ENCODE measurements at places on chromosomes 5 and 9.

GRCh38 chr9:131417264-131418142 lies 23.6 kb downstream of the PRRC2B start:
- no peak for DNase-seq

- DNase-seq: peak; percentile 44
These were observed 714 bp downstream of the UBE2D2 start for GRCh38 chr5:139561655-139562451.

DNA sequence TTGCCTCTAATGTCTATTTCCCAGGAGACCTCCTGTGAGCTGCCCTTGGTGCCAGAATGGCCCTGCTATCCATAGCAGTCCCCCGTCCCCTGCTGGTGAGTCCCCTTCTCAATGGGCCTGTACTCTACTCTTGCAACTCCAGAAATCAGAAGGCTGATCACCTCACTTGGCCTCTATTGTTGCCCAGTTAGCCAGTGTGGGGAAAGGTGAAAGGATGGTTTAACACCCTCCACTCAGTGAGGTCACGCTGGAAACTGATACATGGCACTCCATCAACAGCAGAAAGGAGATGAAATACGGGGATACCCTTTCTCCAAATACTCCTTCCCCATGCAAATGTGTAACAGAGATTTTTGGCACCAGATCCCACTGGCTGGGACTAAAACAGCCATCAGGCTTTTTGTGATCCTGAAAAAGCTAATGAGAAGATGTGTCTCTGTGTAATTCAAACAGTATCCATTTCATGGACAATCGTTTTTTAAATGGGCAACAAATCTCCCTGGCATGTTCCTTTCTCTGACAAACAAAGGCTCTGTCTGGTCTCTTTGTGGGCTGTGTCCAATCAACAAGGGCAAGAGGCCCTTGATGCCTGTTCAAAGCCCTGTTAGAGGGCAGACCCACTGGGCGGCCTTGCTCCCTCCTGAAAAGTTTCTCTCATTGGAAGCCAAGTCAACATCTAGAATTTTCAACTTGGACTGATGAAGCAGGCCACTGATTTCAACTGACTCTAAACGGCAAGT lies 343.7 kb downstream of the SPOCK1 start:
- no peak for DNase-seq

DNA sequence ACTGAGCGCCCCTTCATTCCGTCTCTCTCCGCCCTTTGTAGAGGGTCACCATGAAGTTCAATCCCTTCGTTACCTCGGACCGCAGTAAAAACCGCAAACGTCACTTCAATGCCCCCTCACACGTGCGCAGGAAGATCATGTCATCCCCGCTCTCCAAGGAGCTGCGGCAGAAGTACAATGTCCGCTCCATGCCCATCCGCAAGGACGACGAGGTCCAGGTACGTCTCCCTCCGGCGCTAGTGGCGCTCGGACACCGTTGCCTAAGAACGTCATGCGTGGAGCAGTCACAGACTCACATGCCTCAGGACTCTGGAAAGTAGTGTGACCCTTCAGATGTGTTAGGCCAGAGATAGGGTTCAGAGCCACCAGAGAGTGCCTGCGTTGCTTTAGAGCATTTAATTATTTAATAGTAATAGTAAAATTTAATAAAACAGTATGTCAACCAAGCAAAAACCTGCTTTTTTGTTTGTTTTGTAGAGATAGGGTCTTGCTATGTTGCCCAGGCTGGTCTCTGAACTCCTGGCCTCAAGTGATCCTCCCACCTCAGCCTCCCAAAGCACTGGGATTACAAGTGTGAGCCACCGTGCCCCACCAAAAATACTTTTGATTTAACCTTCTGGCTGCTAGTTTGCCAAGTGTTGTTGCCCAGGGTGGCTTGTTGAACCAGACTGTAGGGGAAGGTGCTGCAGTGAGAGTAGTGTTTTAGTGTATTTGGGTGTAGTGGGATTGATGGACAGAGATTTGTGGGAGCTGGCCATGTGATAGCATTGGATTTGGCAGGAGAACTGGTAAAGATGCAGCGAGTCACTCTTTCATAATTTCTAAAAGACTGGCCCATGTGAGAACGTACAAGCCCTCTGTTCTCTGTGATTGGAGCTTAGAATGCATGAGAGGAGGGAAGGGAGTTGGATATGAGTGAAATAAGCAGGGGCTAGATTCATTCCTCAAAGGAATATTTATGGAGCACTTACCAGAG lies 888 bp downstream of the RPL26L1 start:
- no peak for DNase-seq

DNA sequence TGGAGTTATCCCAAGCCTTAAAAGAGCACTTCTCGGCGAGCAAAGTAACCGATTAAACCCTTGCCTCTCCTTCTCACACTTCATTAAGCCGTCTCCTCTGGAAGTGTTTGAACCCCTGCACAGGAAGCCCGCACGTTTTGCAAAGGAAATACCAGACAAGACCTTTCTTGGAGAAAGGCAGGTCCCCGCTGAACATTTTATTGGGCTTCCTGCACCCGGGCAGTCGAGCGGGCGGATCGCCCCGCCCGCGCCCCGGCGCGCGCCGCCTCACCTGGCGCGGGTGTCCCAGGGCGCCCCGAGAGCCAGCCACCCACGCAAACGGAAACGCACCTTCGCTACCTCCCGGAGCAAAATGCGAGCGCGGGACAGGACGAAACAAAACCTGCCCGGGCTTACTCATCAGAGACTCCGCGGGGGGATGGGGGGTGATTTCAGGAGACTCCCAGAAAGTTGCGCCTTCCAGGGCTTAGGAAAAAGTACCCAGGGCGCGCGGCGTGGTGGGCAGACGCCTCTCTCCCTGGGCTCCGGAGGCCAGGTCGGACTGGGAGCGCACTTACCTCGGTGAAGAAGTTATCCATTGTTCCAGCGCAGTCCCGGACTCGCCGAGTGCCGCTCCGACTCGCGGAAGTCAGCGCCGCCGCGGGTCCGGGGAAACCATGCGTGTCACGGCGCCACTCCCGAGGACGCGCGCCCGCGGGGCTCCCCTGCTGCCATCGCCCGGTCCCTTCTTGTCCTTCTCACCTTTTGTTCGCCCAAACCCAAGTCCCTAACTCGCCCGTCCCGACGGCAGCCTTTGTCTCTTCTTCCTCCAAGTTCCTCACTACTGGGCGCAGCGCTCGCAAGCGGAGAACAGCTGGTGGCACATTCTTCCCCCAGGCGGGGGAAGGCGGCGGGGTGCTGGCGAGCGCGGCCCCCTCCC lies 598 bp downstream of the MYO10 start:
- DNase-seq: peak; percentile 95

GRCh38 chr9:76688471-76689238 lies 75.6 kb upstream of the PCA3 start:
- no peak for DNase-seq
